SK-MEL-5 (cell line): ENCODE measurements at places on chromosomes 3 and 15. TPM values are rescaled to one million over a fixed set of nuclear protein-coding genes. Genes with fewer than 3 reads are reported as not detected.

SLC22A13 gene
- total RNA-seq: 0.34 TPM in 1 of 2 replicates, not detected in the other

GRK7 gene
- total RNA-seq: not detected in 2 replicates

HGD gene
- not detected in 2 replicates for total RNA-seq

FAM43A gene
- 18.8 and 21.2 TPM in 2 replicates for total RNA-seq

RLBP1 gene
- total RNA-seq: 33.8 and 37.2 TPM in 2 replicates

INSYN1 gene
- 2.4 and 2.5 TPM in 2 replicates for total RNA-seq

CORO2B gene
- 0.13 TPM in 1 of 2 replicates, not detected in the other for total RNA-seq

OR4F6 gene
- total RNA-seq: not detected in 2 replicates

RBPMS2 gene
- 1.1 and 1.4 TPM in 2 replicates for total RNA-seq

CLEC3B gene
- total RNA-seq: not detected in 2 replicates

SPATA12 gene
- total RNA-seq: 0.42 and 0.69 TPM in 2 replicates

GOLIM4 gene
- 17.5 and 24.4 TPM in 2 replicates for total RNA-seq

HESX1 gene
- 0.53 and 0.87 TPM in 2 replicates for total RNA-seq

IGSF10 gene
- total RNA-seq: 0.03 and 0.16 TPM in 2 replicates

CGNL1 gene
- total RNA-seq: 0.24 TPM in 2 replicates

HIGD2B gene
- total RNA-seq: 0.11 TPM in 1 of 2 replicates, not detected in the other

HYAL3 gene
- 4.1 and 5.7 TPM in 2 replicates for total RNA-seq

DNASE1L3 gene
- total RNA-seq: 1.3 TPM in 1 of 2 replicates, not detected in the other

SOX2 gene
- 0.45 and 1.2 TPM in 2 replicates for total RNA-seq

OXTR gene
- 0.03 and 0.61 TPM in 2 replicates for total RNA-seq

LARP6 gene
- 25.4 and 31.2 TPM in 2 replicates for total RNA-seq

PLSCR5 gene
- total RNA-seq: not detected in 2 replicates

CLDN1 gene
- total RNA-seq: 42.9 and 44.3 TPM in 2 replicates

MEGF11 gene
- total RNA-seq: 0.24 and 0.37 TPM in 2 replicates

CBLB gene
- total RNA-seq: 23.0 and 29.3 TPM in 2 replicates

SH3BP5 gene
- total RNA-seq: 48.2 and 49.3 TPM in 2 replicates

FANCD2OS gene
- total RNA-seq: not detected in 2 replicates

APEH gene
- 231 and 246 TPM in 2 replicates for total RNA-seq

GP5 gene
- not detected in 2 replicates for total RNA-seq

GABPB1 gene
- total RNA-seq: 38.3 and 44.0 TPM in 2 replicates

SYNPR gene
- not detected in 2 replicates for total RNA-seq

TUSC7 gene
- total RNA-seq: not detected in 2 replicates

TMEM212 gene
- not detected in 2 replicates for total RNA-seq

THSD4 gene
- 0.13 and 0.50 TPM in 2 replicates for total RNA-seq

TPRG1 gene
- total RNA-seq: 0.45 TPM in 1 of 2 replicates, not detected in the other

TMC3 gene
- total RNA-seq: not detected in 2 replicates

LINGO1 gene
- 0.90 and 2.1 TPM in 2 replicates for total RNA-seq

PP2D1 gene
- total RNA-seq: not detected in 2 replicates

PTPN23 gene
- total RNA-seq: 9.9 and 13.0 TPM in 2 replicates

NCK1 gene
- total RNA-seq: 40.0 and 43.8 TPM in 2 replicates

ERICH6 gene
- total RNA-seq: not detected in 2 replicates

REC114 gene
- not detected in 2 replicates for total RNA-seq

IL17RD gene
- 1.2 and 1.4 TPM in 2 replicates for total RNA-seq
